ENCODE measurements at places on chromosomes 16 and 17.

- no peak for DNase-seq
Observed at GRCh38 chr16:50279504-50279865, 13.1 kb downstream of the ADCY7 start.

DNA sequence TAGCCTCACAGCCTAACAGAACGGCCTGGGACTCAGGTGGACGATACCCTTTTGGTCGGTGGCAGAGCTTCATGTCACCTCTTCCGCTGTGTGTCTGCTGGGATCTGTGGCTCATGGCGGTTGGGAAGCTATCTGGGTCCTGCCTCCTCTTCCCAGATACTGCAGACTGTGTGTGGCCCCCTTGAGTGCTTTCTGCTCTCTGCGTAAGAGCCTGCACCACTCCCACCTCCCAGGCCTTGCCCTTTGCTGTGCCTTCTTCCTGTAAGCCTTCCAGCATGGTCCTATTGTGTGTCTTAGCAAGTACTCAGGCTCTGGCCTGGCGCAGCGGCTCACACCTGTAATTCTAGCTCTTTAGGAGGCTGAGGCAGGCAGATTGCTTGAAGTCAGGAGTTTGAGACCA is 17.5 kb upstream of the ADCY7 start:
- no peak for DNase-seq

GRCh38 chr17:52546990-52547389 is 388.5 kb upstream of the CA10 start:
- no peak for DNase-seq

DNA sequence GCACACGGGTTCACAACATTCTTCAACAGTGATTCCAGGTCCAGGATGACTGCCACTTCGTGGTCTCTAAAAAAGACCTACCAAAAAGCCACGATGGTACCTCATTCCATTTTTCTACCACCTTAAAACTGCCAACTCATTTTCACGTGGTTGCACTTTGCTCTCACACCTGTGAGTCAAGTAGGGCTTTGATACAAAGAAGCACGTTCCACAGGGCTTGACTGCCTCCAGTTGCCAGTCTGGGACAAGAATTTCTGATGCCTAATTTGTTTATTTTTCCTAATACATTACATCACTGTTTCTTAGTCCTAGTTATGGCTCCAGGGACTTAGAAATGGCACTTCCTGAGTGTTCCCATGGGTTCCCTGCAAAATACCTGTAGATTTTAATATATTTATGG is 911.6 kb upstream of the EEF2KMT start:
- DNase-seq = no peak

GRCh38 chr16:3187798-3188674 is at the start of gene OR1F1:
TSS of gene OR1F1 (plus strand) at chr16:3188204.
- DNase-seq = no peak

DNA sequence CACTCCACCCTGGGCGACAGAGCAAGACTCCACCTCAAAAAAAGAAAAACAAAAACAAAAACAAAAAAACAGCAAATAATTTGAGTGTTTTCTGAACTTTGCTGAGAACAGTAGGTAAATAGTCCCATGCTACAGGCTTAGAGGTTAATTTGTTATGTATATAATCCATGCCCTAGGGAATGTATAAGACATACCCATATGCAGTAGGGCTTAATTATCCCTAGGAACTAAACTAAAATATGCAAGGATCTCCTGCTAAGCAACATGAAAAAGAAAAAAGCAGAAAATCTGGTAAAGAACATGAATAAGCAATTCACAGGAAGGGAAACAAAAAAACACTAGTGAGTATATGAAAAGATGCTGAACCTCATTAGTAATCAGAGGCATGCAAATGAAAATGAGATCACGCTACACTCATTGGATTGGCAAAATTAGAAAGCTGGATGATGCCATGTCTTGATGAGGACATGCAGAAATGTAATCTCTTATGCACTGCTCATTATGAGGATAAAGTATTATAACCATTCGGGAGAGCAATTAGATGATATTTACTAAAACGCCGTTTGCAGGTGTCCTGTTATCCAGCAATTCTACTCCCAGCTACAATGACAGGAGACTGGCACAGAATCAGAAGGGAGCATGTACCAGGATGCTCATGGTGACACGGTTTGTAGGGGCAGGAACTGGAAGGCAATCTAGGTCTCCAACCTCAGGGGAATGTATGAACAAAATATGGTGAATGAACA is 5.6 kb downstream of the KCTD13 start:
- DNase-seq = no peak

- DNase-seq = no peak
Observed at GRCh38 chr17:38403491-38403890, 24.8 kb upstream of the ARHGAP23 start.

GRCh38 chr17:16215002-16215272 is 397 bp downstream of the NCOR1 start:
- DNase-seq = no peak

DNA sequence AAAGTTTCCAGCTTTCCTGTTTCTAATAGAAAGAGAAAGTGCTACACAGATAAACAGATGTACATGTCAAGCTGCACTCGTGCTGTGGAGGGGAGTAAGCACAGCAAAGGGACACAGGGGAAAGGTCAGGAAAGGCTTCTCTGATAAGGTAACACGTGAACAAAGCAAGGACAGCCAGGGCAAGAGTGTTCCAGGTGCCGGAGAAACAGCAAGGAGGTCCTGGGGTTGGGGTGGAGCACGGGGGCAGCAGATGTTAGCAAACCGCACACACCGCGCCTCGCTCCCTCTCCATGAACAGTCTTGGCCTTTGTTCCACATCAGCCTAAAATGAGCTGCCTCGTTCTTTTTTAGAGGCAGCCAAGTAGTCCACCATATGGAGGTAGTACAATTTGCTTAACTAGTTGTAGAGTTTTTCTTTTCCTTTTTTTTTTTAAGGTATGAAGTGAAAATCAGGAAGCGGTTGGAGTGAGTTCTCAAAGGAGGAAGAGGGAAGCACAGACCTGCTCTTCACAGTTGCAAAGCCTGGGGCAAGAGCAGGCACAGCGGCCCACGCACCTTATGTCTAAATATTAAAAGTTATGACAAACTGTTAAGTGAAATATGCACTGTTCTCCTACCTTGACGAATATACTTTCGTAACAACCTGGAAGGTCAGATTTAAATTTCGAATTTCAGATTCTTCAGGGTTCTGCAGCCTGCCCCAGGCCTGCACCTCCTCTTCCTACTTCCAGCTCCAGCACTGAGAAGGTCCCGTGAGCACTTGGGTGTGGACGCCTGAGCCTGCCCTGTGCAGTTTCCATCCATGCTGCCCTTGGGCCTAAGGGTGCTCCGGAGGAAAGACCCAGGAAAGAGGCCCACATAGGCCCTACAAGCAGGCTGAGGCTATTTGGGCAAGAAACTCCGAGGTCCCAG is 41.5 kb upstream of the RPH3AL start:
- no peak for DNase-seq

- no peak for DNase-seq
Observed at GRCh38 chr16:11370084-11370931, 25.0 kb downstream of the RMI2 start.

DNA sequence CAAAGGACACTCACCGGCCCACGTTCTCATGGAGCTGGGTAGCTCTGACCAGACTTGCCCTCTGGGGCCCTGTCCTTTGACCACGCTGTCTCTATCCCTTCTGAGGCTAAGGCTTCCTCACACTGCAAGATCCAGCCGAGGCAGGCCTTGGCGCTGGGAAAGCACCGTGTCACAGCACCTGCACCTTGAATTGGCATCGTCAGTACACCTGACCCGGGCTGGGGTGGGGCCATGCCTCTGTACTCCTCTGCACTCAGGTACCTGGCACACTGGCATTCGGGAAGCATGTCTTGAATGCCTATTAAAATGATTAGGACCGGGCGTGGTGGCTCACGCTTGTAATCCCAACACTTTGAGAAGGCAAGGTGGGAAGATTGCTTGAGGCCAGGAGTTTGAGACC is 6.0 kb downstream of the TBC1D24 start:
- DNase-seq = no peak

GRCh38 chr17:60641810-60642220 is 35.8 kb upstream of the BCAS3 start:
- peak; percentile 9 for DNase-seq

GRCh38 chr17:57102122-57102521 is 17.1 kb downstream of the AKAP1 start:
- DNase-seq = no peak

DNA sequence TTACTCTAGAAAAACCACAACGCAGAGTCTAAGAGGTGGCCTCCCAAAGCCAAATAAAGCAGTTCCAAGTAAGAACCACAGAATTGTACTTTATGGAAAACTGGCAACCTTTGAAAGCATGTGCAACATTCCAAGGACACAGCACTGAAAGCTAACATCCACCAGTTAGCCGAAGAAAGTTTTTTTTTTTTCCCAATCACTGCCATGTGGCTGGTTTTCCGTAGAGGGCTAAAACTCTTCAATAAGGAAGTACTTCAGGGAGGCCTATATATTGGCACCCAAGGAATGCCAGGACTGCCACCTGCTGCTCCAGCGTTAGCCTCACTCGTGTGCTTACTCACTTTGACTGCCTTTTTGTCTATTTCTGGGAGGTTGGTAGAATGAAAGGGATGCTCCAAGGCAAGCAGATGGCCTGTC is 25.2 kb downstream of the CEP95 start:
- no peak for DNase-seq

GRCh38 chr17:57638284-57638683 is 106.8 kb downstream of the CCDC182 start:
- no peak for DNase-seq

DNA sequence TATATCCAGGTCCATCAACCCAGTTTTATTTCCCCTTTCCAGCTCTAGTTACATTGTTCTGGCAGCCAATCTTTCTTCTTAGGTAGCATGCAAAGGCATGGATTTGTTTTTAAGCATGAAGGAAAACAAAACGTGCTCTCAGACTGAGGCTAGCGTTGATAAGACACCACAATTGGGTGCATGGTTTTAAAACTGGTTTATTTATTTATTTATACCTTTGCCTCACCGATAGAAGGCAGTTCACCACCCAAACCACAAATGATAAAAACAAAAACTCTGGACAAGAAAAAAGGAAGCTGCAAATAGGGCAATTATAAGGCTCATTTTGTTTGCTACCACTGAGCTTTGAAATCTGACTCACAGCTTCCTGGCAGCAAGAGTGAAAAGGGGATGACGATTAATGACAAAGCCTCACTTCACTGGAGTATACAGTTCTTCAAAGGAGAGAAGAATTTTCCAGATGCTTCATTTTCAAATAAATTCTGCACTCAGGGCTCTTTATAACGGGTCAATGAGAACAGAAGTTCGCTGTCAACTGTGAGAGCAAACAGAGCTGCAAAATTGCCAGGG is 278.4 kb upstream of the IRX5 start:
- DNase-seq = no peak

- no peak for DNase-seq
Observed at GRCh38 chr16:65845466-65846209, 520.9 kb upstream of the CDH5 start.

DNA sequence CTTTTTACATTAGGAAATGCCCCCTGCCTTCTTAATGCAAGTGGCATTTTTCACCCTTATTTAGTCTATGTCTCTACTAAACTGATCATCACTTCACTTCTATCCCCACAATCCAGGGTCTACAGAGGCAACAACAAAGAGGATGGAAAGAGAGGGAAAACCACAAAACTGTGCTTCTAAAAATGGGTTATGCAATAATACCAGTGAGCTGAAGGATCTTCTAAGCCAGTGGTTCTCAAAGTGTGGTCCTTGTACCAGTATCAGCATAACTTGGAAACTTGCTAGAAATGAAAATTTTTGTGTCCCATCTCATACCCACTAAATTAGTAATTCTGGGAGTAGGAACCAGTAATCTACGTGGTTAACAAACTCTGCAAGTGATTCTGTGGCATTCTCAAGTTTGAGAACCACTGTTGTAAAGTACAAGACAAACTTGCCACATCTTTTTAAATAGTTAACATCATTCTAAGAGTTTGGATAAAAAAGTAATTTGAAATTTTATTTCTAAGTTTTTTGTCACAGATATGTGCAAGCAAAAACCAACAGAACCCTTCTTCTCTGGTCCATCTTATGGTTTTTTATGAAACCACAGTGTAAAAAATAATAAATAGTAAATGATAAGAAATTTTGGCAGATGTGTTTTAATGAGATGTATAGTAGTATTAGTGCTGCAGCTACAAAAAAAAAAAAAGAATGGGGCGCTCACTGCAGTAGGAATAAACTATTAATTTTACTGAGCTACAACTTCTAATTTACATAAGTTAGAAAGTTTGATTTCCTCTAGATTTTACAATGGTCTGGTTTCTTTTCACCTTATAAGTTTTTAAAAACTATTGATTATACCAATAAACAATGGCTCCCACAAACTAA is 16.2 kb downstream of the CDC27 start:
- no peak for DNase-seq

DNA sequence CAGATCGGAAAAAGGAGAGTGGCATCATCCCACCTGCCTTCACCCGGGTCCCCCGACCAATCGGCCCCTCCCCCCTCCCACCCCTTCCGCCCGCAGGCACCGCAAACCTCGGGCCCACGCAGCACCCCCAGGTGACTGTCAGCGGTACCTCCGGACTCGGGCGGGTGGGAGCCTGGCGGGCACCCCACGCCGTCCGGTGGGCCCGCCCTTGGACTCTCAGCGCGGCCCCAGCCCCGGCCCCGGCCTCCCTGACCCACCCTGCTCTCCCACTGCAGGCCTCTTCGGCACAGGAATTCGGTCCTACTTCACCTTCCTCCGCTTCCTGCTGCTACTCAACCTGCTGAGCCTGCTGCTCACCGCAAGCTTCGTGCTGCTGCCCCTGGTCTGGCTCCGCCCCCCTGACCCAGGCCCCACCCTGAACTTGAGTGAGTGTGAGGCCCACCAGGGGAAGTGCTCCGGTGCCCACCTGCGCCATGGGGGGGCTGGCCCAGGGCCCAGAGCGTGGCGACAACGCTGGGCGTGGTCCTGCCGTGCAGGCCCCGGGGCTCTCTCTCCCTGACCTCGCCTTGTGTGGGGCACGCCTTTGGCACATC is 1.6 kb downstream of the TMC8 start:
- DNase-seq = no peak

GRCh38 chr17:2545393-2545792 is 33.7 kb upstream of the METTL16 start:
- no peak for DNase-seq

- DNase-seq = no peak
Observed at GRCh38 chr16:88370365-88370764, 12.4 kb upstream of the ZNF469 start.

GRCh38 chr16:81707411-81708265 is 71.5 kb upstream of the PLCG2 start:
- no peak for DNase-seq

DNA sequence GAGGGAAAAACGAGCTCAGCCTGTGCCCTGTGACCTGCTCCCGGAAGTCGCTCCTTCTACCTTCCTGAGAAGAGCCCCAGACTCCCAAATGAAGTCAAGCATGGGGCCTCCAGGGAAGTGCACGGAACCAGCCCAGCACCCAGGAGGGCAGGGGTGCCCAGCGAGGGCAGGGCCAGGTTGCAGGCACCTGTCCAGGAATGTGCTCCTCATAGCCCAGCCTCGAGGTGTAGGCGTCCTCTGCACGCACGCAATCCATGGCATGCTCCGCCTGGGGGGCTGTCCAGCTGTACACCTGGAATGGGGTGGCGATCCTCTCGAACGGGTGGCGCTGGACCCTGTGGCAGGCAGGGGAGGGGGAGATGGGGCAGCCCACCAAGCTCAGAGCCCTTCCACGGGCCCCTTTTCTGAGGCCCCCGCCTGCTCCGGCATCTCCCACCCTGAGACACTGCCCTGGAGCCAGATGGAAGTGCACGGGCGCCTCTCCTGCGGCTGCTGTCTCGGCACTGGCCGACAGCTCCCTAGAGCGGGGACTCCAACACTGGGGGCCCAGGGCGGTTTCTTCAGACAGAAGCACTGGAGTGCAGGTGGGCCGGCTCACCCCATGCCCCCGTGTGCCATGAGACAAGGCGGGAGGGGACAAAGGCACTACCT is 10.9 kb downstream of the CLUH start:
- DNase-seq = no peak
